ENCODE measurements at places on chromosomes 7 and 10.

- DNase-seq, result no peak
Observed at GRCh38 chr7:4201566-4201965, 480.5 kb upstream of the FOXK1 start.

DNA sequence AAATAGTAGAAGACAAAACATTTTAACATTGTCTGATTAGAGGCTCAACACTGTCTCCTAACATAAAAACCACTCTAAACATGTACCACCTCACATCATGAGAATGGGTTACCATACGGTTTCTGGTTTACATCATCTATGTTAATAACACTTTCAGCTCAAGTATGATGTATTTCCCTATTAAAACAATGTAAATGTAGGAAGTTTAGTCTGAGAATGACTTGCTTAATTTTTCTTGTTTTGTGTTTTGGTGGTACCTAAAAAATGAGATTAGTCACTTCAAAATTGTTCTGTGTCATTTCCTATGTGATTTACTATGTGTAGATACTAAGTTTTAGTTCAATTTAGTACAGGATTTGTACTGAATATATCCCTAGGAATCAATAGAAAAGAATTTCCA, 195.8 kb upstream of the SEMA3C start:
- DNase-seq, result no peak

DNA sequence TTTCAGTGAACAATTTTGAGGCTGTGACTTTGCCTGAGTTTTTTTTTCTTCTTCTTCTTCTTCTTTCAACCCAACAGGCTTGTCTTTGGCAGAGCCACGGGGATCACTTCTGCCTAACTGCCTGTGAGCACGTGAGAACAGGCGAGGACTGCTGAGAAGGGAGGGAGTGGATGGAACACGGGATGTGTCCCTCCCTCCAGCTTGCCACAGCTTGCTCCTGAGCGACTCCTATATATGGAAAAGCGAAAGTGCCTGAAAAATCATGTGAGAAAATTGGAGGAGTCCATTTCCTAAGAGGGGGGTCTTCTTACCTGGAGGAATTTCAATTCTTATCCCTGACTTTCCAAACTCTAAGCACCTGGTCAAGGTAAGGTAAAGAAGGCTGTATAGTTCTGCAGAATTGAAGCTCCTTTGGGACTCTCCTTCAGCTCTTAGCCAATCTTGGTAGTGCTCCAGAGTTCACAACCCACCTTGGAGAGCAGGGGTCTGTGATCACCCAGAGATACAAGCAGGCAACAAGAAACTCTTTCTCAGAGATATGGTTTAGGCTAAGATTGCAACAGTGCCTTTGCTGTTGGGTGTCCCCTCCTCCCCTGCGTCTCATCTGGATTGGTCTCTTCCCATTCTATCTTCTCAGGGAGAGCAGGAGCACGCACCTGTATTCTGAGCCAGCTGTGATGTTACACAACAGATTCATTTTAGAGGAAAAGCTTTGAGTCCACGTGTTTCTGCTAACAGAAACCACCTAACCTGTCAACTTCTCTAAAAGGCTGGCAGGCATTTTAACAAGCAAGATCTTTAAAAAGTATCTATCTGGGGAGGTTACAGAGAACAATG, at the start of gene MAT1A:
TSS of gene MAT1A (minus strand) at position 208 of the 837 bp plus-strand sequence. CDS start 235 bp downstream, outside the sequence.
- no peak for DNase-seq

DNA sequence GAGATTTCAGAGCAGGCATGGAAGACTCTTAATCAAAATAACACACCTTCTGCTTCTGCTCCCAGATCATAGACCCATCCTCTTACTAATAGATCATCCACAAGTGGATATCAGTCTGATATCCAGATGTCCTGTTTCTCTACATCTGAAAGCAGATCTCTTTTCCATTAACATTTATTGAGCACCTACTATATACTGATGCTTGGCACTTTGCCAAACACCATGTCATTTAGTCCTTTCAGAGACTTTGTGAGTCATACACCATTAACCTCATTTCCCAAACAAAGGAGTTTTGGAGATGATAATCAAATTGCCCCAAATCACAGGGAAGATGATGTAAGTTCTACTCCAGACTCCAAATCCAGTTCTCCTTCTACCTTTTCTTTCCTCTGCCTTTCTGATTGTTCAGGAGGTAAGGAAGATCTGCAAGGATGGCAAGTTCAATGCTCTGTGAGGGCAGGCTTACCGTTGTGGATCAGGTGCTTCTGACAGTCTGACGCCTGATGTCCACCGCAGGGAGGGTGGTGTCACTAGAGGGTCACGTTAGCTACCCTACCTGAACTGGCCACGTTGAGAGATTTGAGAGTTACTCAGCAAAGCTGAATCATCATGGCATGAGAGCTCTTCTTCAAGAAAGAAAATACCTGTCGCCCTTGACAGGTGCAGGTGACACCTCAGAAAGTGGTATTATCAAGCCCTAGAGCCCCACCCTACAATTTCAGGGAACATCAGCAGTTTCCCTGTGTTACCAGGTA, 269.6 kb upstream of the ZMIZ1 start:
- no peak for DNase-seq

- peak; percentile 17 for DNase-seq
Observed at GRCh38 chr10:91220954-91221675, 652 bp downstream of the PCGF5 start.

DNA sequence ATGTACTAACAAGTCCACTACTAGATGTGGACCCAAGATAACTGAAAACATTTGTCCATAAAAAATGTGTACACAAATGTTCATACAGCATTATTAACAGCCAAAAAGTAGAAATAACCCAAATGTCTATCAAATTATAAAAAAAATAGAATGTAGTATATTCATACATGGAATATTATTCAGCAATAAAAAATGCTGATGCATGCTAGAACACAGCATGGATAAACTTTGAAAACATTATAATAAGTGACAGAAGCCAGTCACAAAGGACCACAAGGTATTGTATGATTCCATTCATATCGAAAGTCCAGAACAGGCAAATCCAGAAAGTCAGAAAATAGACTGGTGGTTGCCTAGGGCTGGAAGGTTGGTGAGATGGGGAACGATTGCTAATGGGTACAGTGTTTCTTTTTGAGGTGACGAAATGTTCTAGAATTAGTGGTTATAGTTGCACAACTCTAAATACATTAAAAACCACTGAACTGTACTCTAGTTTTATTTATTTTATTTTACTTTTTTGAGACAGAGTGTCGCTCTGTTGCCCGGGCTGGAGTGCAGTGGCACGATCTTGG, 43.3 kb upstream of the ANLN start:
- DNase-seq, result peak; percentile 60

GRCh38 chr7:137919987-137920386, 73.2 kb upstream of the DGKI start:
- DNase-seq, result no peak

DNA sequence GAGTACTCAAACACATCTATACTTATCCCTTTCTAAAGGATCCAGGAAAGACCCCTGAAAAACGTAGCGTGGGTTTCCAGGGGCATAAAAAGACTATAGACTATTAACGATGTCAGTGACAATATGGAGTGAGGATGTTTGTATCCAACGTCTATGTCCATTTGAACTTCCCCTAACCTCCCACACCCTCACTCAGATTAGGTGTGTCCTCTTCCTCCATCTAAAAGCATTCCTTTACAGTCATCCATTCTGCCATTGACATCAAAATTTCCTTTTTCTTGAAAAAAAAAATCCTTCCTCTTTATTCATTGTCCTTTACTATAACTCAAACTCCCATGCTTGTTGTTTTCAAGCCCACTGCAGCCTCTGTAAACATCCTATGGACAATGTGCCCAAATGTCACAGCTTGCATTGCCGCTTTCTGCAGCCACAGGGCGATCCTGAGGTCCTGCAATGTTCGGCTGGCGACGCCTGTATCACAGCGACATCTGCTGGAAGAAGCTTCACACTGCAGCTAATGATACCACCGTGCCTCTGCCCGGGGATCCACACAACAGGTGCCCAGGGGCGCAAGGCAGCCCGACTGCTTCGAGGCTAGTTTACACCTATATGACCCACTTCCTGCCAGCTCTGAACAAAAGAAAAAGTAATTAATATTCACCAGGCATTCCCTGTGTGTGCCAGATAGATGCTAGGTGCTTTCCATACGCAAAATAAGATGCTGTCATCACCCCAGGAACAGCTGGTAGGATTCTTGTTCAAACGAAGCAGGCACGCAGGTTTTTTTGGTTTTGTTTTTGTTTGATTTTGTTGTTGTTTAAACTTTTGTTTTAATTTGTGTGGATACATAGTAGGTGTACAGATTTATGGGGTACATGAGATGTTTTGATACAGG, 267.9 kb upstream of the GHITM start:
- peak; percentile 48 for DNase-seq

DNA sequence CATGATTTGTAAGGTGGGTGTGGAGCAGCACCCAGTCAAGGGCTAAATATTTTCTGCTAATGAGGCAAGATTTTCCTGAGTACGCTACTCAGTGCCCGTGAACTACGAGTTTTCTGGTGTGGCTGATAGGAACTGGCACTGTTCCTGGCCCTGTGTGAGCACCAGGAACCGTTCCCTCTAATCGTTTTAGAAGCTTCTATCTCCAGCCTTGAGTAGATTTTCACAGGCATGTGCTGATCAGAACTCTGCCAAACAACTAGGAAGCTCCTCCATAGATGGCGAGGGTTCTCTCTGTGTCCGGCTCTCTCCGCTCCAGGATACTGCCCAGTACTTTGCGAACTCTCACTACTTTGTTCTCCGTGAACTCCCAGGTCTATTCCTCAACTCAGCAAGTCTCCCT, 17.7 kb downstream of the TRIM4 start:
- no peak for DNase-seq

GRCh38 chr7:132878204-132878919, 203.5 kb downstream of the CHCHD3 start:
- no peak for DNase-seq

- no peak for DNase-seq
Observed at GRCh38 chr10:44373341-44373995, 11.4 kb downstream of the CXCL12 start.

GRCh38 chr10:122126763-122127659, 138.0 kb downstream of the TACC2 start:
- no peak for DNase-seq

DNA sequence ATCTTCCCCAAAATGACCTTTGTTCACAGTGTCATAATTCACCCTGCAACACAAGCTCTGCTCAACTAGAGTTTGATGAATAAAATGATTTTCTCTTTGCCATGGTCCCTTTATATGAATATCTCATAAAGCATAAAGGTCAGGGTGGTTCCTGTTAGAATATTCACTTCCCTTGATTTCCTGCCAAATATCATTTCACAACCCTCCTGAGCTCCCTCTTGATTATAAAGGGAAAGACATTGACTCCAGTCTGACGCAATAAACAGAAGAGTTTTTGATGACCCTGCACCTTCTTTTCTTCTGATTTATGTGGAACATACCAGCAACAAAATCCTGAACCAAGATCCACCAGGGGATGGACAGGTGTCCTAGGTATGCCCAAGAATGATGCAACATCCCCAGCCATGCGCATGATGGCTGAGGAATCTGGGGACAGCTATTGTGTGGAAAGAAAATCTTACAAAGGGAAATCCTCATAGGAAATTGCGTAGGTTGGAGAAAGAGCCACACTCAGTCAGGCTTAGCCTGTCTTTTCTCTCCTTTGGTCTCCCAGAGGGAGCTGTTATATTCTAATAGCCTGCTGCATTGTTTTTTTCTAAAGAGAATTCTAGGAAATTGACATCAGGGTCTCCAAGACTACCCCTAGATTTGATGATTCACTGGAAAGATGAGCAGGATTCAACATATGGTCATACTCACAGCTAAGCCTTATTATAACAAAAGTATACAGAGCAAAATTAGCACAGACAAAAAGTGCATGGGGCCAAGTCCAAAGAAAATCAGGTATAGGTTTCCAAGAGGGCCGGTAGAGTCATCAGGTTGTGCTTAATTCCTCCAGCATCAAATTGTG, 18.8 kb downstream of the IFIT3 start:
- peak; percentile 80 for DNase-seq

DNA sequence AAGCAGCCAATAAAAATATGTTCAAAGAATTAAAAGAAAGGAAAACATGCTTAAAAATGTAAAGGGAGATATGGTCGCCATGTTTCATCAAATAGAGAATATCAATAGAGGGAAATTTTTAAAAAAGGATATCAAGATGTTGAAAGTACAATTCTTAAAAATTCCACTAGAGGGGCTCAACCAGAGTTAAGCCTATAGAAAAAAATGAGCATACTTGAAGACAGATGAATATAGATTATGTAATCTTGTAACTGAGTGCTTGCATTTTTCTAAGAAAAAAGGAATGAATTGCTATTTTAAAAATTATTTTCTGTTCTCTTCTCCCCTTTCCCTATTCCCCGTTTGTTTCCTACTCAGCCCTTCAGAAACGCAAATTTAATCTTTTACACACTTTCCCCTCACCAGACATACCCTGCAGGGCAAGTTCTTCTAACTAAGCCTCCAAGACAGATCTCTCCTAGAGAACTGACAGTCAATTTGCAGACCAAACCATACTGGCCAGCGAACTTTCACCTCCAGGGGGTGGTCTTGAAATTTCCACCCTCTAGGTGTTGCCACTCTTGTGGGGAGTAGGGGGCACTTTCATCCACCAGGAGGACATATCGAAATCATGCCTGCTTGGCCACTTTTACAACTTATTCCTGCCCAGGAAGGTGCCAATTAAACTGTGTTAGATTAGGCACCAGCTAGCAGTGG, 67.7 kb downstream of the NSUN6 start:
- peak; percentile 28 for DNase-seq

GRCh38 chr10:116730464-116731260, 11.7 kb downstream of the HSPA12A start:
- no peak for DNase-seq

- DNase-seq, result no peak
Observed at GRCh38 chr10:75632805-75633462, 201.5 kb downstream of the LRMDA start.

DNA sequence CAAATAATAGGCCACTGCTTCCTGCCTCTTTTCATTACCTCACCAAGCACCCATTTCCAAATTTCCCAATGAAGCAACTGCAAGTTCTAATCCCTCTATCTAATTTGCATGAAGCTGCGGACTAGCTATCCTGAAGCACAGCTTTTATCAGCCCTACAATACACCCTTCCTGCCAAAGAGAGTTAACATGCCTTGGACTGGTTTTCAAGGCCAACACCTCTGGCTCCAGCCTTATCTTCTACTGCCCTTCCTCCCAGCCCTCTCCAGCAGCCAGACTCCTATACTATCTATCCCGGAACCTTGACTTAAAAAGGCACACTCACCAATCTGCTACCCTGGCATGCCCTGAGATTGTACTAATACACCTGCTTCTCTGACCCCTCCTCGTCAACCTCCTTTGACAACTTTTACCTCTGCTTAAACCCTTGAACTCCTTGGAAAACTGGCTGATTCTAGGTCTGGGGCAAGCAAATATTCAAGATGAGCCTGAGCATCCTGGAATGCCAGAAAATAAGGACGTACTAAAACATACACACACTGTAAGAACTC, 73.4 kb downstream of the SGMS1 start:
- DNase-seq, result no peak

- no peak for DNase-seq
Observed at GRCh38 chr7:148474481-148475025, 116.0 kb upstream of the C7orf33 start.

DNA sequence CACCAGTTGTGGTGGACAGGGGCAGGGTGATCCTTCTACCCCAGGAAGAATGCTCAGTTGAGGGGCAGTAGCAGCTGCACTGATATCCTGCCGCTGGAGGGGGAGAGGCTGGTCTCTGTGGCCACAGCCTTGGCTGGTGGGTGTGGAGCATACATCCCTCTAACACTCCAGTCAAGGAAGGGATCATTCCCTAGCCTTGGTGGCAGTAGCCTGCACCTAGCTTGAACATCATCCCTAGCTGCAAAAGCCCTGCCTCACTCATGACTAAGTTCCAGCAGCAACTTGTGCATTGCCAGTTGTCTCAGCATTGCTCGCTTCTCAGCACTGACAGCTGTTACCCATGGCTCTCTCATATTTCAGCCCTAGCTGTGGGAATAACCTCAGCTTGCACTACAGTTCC, 688.9 kb upstream of the POT1 start:
- DNase-seq, result no peak
